H9 (cell line): ENCODE measurements at places on chromosomes 7 and 10.

GRCh38 chr7:36018816-36019484 lies 134.1 kb upstream of the EEPD1 start:
- no peaks in the 10 kb centered on the region for H3K4me1 ChIP-seq
- H3K36me3 ChIP-seq = no peaks in the 10 kb centered on the region
- no peak for DNase-seq

GRCh38 chr10:8034466-8035005 lies 20.0 kb upstream of the GATA3 start:
- peak overlapping the region; percentile 77 for H3K4me3 ChIP-seq
- no peak for DNase-seq
- H3K27me3 ChIP-seq = peaks cover 69% of the 10 kb centered on the region
- peaks cover 5% of the 10 kb centered on the region; the same call in 1 of the 2 replicates for H3K4me1 ChIP-seq

- H3K4me3 ChIP-seq = no peak overlapping the region
- no peaks in the 10 kb centered on the region for H3K27me3 ChIP-seq
- H3K4me1 ChIP-seq = peaks cover 3% of the 10 kb centered on the region; the same call in 1 of the 2 replicates
- H3K27ac ChIP-seq = no peak overlapping the region
- no peak for DNase-seq
- no peaks in the 10 kb centered on the region for H3K36me3 ChIP-seq
Observed at GRCh38 chr7:29342761-29343160, 148.2 kb downstream of the CHN2 start.

- no peak overlapping the region for H3K27ac ChIP-seq
- no peaks in the 10 kb centered on the region; the same call in 1 of the 2 replicates for H3K4me1 ChIP-seq
- H3K27me3 ChIP-seq = no peaks in the 10 kb centered on the region
- no peaks in the 10 kb centered on the region for H3K36me3 ChIP-seq
Observed at GRCh38 chr10:121609426-121610380, 11.5 kb upstream of the FGFR2 start.

GRCh38 chr10:10500937-10501336 lies 516.7 kb upstream of the CELF2 start:
- peaks cover 9% of the 10 kb centered on the region; the same call in 1 of the 2 replicates for H3K36me3 ChIP-seq
- no peaks in the 10 kb centered on the region for H3K27me3 ChIP-seq
- no peak overlapping the region for H3K4me3 ChIP-seq
- H3K27ac ChIP-seq = no peak overlapping the region
- no peaks in the 10 kb centered on the region for H3K4me1 ChIP-seq
